ENCODE measurements at places on chromosomes 12 and 14.

GRCh38 chr12:2552000-2552756 lies 242.6 kb upstream of the FKBP4 start:
- DNase-seq: no peak

DNA sequence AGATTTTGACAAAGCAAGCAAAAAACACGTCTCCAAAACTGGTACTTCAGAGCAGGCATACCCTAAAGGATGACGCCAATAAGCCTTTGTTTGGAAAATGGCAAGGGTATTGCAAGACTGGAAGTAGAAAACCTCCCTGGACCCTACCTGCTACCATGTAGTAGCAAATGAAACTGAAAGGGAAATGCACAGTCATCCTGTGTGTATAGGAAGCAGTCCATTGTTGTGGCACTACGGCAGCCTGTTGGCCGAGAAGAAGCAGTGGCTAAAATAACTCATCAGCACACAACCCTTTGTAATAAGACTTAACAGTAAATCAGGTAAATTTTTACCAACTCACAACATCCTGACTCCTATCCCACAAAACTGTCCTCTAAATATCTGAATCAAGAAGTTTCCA lies 386.4 kb downstream of the RGS6 start:
- DNase-seq: no peak

GRCh38 chr12:64937452-64937851 lies 113.0 kb downstream of the TBC1D30 start:
- DNase-seq: no peak

DNA sequence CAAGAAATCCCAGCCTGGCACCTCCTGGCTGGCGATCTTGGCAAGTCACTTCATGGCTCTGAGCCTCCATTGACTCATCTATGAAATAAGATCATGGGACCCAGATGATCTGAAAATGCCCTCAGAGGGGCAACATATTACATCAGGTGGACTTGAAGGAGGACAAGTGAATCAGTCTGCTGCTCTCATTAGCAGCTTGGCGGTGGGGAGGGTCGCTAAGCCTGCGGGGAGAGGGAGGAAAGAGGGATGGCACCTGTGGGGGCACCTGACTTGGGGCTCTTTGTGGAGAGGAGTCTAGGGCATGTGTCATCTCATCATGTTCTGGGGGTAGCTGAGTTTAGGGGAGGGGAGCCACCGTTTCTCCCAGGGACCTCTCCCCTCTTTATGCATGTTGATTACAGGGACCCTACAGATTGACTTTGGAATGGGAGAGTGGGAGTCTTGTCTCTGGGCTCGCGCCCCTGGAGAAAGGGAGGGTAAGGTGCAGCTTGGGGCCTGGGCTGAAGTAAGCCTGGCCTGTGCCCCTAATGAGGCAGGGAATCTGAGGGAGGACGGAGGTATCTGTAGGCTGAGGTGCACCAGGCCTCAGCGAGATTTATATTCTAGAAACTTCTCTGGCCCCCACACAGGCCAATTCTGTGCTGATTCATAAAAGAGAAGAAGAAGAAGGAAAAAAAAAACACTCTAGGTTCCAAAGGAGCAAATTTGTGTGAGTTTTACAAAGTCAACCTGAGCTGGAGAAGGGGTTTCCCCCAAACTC lies 29.3 kb upstream of the BATF start:
- no peak for DNase-seq

DNA sequence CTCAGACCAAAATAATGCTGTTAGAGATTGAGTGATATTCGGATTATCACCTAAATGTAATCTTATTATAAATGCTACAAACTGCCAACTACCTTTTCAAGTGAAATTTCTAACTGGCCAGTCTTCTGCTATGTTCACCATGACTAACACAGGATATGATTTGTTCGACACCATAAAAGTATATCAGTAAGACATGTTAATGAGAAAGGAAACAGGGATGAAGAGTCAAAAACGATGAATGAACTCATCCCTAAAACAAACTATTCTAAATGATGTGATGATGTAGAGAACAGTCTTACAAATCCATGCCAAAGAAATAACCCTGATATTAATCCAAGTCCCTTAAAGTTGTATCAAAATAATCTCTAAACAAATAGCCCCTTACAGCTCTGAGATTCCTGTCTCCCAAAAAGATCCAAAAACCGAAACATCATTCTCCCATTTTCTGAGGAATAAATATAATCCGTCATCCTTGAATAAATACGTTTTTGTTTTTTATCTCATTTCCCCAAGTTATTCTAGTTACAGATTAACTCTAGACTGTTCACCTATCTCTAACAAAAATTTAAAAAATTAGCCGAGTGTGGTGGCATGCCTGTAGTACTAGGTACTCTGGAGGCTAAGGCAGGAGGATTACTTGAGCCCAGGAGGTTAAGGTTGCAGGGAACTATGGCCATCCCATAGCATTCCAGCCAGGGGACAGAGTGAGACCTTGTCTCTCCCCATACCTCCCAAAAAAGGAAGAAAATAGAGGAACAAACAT lies 9.1 kb downstream of the SCAF11 start:
- DNase-seq: no peak

DNA sequence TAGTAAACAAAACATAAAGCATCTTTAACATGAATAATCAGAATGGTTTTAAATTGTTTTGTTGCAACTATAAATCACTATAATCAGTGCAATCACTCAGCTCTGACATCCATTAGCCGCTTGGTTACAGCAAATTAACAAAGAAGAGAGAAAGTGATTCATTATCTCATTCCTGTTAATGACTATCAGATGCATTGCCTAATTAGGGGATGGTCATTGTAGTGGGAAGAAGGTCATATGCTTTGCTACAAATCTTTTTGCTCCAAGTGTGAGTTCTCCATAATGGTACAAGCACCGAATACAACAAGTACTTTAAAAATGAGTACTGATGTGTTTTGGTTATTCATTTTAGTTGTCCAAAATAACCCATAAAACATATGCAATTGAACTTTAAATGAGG lies 272.0 kb downstream of the AKAP6 start:
- no peak for DNase-seq

GRCh38 chr12:78931466-78931990 lies 67.0 kb downstream of the SYT1 start:
- no peak for DNase-seq

DNA sequence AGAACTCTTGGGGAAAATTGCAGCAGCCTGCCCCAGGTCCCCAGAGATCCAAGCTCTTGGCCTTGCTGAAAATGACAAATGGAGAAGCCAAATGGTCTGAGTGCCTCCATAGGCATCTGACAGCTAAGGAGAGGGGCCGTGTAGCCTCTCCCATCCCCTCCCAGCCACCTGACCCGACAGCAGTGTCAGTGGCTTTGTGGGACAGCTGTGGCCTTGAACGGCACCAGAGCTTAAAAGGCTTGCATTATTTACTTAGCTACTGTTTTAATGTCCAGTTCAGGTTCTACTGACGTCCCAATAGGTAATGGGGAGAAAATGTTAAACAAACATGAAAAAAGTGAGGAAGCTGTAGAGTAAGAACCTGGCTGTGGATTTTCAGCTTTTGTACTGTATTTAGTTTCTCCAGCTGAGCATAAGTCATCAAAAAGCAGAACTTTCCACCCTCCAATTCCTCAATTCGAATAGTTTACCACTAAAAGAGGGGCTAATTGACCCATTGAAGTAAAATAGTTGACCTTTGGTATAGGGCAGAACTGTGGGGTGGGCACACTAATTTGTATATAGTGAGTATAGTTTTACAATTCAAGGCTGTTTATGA lies 50.0 kb downstream of the FOS start:
- DNase-seq: no peak

GRCh38 chr12:6072302-6072752 lies 52.1 kb downstream of the VWF start:
- no peak for DNase-seq

DNA sequence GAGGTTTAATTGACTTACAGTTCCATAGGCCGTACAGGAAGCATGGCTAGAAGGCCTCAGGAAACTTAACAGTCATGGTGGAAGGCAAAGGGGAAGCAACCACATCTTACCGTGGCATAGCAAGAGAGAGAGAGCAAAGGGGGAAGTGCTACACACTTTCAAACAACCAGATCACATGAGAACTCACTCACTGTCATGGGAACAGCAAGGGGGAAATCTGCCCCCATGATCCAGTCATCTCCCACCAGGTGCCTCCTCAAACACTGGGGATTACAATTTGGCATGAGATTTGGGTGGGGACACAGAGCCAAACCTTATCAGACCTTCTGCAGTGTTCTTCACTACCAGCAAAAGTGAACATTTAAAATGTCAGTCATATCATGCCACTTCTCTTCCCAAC lies 58.9 kb downstream of the USP15 start:
- no peak for DNase-seq

DNA sequence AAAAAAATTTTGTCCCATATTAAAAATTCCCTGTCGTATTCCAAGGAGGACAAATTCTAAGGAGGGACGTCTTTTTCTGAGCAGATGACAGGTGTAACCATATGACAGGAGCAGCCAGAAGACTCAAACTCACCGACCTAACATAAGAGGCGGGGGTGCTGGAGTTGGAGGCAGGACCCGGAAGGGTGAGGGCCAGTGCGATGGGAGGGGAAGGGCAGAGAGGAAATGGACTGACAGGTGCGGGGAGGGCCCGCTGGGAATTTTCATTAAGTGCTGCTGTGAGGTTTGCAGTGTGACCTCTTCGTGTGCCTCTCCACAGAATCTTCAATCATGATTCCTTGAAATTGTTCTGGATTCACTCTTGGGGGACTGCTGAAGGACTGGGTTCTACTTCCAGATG lies 189.4 kb downstream of the NTF3 start:
- DNase-seq: no peak

DNA sequence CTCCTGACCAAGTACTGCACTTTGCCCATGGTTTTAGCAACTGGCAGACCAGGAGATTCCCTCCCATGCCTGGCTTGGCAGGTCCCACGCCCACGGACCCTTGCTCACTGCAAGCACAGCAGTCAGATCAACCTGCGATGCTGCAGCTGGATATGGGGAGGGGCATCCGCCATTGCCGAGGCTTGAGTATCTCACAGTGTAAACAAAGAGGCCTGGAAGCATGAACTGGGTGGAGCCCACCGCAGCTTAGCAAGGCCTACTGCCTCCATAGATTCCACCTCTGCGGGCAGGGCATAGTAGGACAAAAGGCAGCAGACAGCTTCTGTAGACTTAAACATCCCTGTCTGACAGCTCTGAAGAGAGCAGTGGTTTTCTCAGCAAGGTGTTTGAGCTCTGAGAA lies 479.8 kb downstream of the FUT8 start:
- DNase-seq: no peak

DNA sequence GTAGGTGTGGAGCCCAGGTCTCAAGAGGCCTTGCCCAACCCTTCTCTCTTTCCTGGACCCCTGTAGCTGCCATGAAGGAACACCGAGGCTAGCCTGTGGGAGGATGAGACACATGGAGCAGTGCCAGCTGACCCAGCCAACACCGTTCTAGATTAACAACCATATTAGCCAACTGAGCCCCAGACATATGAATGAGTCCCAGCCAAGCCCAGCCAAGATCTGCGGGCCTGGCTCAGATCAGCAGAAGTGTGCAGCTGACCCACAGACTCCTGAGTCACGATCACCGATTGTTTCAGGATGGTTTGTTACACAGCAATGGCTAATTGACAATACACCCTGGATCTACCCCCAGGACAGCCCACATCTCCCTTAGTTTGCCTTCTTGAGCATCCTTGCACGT lies 82.1 kb downstream of the NTF3 start:
- no peak for DNase-seq

DNA sequence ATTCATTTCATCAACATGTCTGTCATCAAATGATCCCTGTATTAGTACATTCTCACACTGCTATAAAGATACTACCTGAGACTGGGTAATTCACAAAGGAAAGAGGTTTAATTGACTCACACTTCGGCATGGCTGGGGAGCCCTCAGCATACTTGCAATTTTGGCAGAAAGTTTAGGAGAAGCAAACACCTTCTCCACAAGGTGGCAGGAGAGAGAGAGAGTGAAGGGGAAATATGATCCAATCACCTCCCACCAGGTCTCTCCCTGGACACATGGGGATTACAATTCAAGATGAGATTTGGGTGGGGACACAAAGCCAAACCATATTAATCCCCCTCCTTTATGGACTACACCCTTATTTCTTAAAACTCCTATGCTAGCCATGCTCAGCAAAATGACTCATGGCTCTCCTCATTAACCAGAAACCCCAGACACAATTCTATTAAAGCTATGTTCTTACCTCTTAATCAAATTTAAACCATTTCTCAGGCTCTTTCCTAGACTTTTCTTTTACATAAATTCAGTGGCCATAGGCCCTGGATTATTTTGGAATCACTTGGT lies 932.3 kb downstream of the FLRT2 start:
- no peak for DNase-seq

- DNase-seq: no peak
Observed at GRCh38 chr12:91349476-91349875, 166.9 kb upstream of the DCN start.

DNA sequence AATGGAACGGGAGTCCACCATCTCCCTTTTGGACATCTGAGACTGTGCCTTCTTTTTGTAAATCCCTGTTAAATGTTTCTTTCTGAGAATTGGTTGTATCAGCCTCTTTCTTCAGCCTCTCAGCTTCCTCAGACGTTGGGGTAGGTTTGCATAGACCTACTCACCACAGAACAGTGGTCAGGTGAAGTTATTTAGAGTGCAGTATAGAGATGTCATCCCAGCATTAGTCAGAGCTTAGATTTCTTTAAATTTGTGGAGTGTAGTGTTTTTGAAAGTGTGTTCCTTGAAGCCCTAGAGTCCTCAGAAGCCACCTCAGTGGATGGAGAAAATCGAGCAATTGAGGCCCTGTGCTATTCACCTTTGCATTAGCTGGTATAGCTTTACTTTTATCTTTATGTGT lies 8.9 kb upstream of the EEA1 start:
- DNase-seq: no peak
